ENCODE measurements at places on chromosomes 12 and 14. TPM values are rescaled to one million over a fixed set of nuclear protein-coding genes. Genes with fewer than 3 reads are reported as not detected.

Gene PMCH
- not detected for total RNA-seq

Gene LMO3
- total RNA-seq: 0.30 TPM

Gene CFAP73
- total RNA-seq: not detected

Gene B4GALNT1
- total RNA-seq: 1.3 TPM

Gene GPD1
- total RNA-seq: 0.47 TPM

Gene GLRX5
- total RNA-seq: 28.3 TPM

Gene PLXNC1
- total RNA-seq: 1.1 TPM

Gene NGB
- total RNA-seq: not detected

Gene DEPDC4
- total RNA-seq: 1.1 TPM

Gene LRIG3
- total RNA-seq: 8.3 TPM

Gene SLC4A8
- 0.08 TPM for total RNA-seq

Gene COX8C
- total RNA-seq: not detected

Measured in smooth muscle cell of the coronary artery (primary cell).